Activated B cell treated with CpG ODN at 0.5 μM for 24 hours (primary cell): ENCODE measurements at places on chromosomes 3 and 15. TPM values are rescaled to one million over a fixed set of nuclear protein-coding genes. Genes with fewer than 3 reads are reported as not detected.

The IQCF2 gene
- total RNA-seq, result not detected in 2 replicates

The SLC6A1 gene
- total RNA-seq, result not detected in 2 replicates

The IGSF11 gene
- total RNA-seq, result not detected in 2 replicates

The MYRIP gene
- total RNA-seq, result 0.07 and 0.20 TPM in 2 replicates
